ENCODE measurements at places on chromosomes 4 and X.

GRCh38 chr4:148445860-148446330, 3.7 kb upstream of the NR3C2 start:
- no peak for DNase-seq

DNA sequence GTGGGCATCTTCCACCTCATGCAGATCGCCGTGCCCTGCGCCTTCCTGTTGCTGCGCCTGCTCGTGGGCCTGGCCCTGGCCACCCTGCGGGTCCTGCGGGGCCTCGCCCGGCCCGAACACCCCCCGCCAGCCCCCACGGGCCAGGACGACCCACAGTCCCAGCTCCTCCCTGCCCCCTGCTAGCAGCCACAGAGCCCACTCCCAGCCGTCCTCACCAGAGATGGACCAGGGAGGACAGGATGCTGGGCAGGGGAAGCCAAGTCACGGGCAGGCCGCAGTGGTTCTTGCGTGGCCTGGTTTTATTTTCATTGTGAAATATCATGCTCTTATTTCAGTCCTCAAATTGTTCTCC, 15.1 kb downstream of the DGKQ start:
- DNase-seq, result no peak

- no peak for DNase-seq
These were observed 193.7 kb upstream of the SPANXN4 start for GRCh38 chrX:142831961-142832530.

- no peak for DNase-seq
These were observed 353.0 kb downstream of the IDS start for GRCh38 chrX:149151805-149152757.

DNA sequence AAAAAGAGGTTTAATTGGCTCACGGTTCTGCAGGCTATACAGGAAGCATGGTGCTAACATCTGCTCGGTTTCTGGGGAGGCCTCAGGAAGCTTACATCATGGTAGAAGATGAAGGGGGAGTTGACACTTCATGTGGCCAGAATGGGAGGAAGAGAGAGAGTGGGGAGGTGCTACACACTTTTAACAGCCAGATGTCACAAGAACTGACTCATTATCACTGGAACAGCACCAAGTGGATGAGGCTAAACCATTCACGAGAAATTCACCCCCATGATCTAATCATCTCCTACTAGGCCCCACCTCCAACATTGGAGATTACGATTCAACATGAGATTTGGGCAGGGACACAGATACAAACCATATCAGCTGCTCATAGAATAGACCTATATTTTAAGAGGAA, 255.8 kb downstream of the OPHN1 start:
- DNase-seq, result no peak

- no peak for DNase-seq
These were observed 206.9 kb downstream of the SPCS3 start for GRCh38 chr4:176526704-176527103.

- no peak for DNase-seq
These were observed 162.9 kb upstream of the NOCT start for GRCh38 chr4:138852681-138853080.

GRCh38 chr4:23993373-23993772, 103.5 kb upstream of the PPARGC1A start:
- DNase-seq, result no peak

- no peak for DNase-seq
These were observed 159.9 kb downstream of the BANK1 start for GRCh38 chr4:101950258-101950979.

DNA sequence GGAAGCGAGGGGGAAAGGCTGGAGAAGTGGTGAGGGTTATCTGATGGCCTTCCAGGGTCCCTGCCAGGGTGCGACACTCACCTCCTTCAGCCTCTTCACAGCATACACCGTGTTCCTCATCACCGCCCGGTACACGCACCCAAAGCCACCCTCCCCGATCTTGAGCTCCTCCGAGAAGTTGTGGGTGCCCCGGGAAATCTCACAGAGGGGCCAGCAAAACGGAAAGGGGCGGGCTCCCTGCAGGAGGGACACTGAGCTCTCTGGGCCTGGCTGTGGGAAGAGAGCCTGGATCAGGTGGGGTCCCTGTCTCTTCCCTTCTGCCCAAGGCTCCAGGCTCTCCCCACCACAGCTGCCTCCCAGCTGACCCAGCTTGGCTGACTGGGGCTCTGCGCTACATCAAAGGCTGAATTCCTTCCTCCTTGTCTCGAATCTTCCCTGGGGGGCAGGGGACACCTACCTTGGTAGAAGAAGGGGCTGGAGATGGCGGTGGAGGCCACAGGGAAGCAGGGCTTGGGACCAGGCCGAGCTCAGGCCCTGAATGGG, 1.1 kb downstream of the IRAK1 start:
- DNase-seq, result no peak

GRCh38 chrX:9278475-9279233, 186.2 kb upstream of the TBL1X start:
- no peak for DNase-seq

- no peak for DNase-seq
These were observed 6.6 kb upstream of the ENOX2 start for GRCh38 chrX:130909469-130910136.

All from hematopoietic multipotent progenitor cell treated with erythropoietin and hydrocortisone succinate and interleukin-3 and kit ligand, for 15 days (in vitro differentiated cells).